ENCODE measurements at places on chromosomes 12 and 14. TPM values are rescaled to one million over a fixed set of nuclear protein-coding genes. Genes with fewer than 3 reads are reported as not detected.

- H3K27me3 ChIP-seq = no peaks in the 10 kb centered on the region
- no peak for DNase-seq
- H3K4me1 ChIP-seq = no peaks in the 10 kb centered on the region
- H3K27ac ChIP-seq = no peak overlapping the region
- H3K4me3 ChIP-seq = no peak overlapping the region
- no peaks in the 10 kb centered on the region for H3K36me3 ChIP-seq
Measured at GRCh38 chr12:102509123-102509626, 28.8 kb upstream of the IGF1 start.

GRCh38 chr14:74510959-74511409, 17.4 kb downstream of the ISCA2 start:
- H3K27ac ChIP-seq = peak overlapping the region; percentile 69
- H3K27me3 ChIP-seq = no peaks in the 10 kb centered on the region
- H3K36me3 ChIP-seq = no peaks in the 10 kb centered on the region
- DNase-seq = peak; percentile 56

Gene SDR9C7
- 0.42 TPM for total RNA-seq

DNA sequence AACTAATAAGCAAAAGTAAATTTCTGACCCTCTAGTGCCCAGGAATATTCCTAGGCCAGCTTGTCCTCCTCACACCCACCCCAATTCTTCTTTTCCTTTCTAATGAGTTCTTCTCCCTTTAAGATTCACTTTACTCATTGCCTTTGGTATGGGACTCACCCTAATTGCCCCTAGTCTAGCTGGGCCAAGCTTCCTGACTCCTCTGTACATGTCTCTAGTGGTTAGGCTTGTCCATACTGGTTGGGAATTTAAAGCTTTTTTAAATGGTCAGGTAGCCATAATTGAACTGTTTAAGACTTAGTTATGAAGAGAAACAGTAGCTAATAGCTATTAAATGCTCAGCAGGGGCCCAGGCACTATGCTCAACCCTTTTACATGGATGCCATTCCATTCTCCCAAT, 248.2 kb downstream of the C12orf42 start:
- no peak overlapping the region for H3K27ac ChIP-seq
- no peaks in the 10 kb centered on the region for H3K36me3 ChIP-seq
- no peak for DNase-seq
- no peaks in the 10 kb centered on the region for H3K4me1 ChIP-seq
- H3K4me3 ChIP-seq = no peak overlapping the region
- H3K27me3 ChIP-seq = no peaks in the 10 kb centered on the region

Gene KLHDC1
- 0.44 TPM for total RNA-seq

Gene KCNA1
- not detected for total RNA-seq

GRCh38 chr14:64465191-64465822, at the start of gene AKAP5:
TSS of gene AKAP5 (plus strand) at chr14:64465499. CDS start at chr14:64468395, 2,896 bp downstream.
- peak within 1 kb of the TSS; percentile 82 for H3K4me3 ChIP-seq
- no peak within 1 kb of the TSS for H3K27ac ChIP-seq
- no peaks in the 10 kb centered on the region for H3K36me3 ChIP-seq
- no peaks in the 10 kb centered on the region for H3K4me1 ChIP-seq
- DNase-seq = peak; percentile 95

GRCh38 chr12:45663455-45663854, 66.1 kb upstream of the ARID2 start:
- no peak overlapping the region for H3K27ac ChIP-seq
- H3K4me1 ChIP-seq = peaks cover 15% of the 10 kb centered on the region
- no peaks in the 10 kb centered on the region for H3K36me3 ChIP-seq
- peak overlapping the region; percentile 13 for H3K4me3 ChIP-seq
- no peak for DNase-seq

- no peaks in the 10 kb centered on the region for H3K4me1 ChIP-seq
- no peaks in the 10 kb centered on the region for H3K36me3 ChIP-seq
- no peak overlapping the region for H3K27ac ChIP-seq
- H3K27me3 ChIP-seq = no peaks in the 10 kb centered on the region
Measured at GRCh38 chr12:92356425-92356824, 210.8 kb upstream of the BTG1 start.

GRCh38 chr14:60679566-60680258, 30.4 kb upstream of the SIX1 start:
- H3K27me3 ChIP-seq = no peaks in the 10 kb centered on the region
- H3K4me1 ChIP-seq = no peaks in the 10 kb centered on the region
- DNase-seq = no peak
- peak overlapping the region; percentile 16 for H3K27ac ChIP-seq
- H3K36me3 ChIP-seq = no peaks in the 10 kb centered on the region

Gene KRT81
- not detected for total RNA-seq

Gene NRL
- 1.9 TPM for total RNA-seq

DNA sequence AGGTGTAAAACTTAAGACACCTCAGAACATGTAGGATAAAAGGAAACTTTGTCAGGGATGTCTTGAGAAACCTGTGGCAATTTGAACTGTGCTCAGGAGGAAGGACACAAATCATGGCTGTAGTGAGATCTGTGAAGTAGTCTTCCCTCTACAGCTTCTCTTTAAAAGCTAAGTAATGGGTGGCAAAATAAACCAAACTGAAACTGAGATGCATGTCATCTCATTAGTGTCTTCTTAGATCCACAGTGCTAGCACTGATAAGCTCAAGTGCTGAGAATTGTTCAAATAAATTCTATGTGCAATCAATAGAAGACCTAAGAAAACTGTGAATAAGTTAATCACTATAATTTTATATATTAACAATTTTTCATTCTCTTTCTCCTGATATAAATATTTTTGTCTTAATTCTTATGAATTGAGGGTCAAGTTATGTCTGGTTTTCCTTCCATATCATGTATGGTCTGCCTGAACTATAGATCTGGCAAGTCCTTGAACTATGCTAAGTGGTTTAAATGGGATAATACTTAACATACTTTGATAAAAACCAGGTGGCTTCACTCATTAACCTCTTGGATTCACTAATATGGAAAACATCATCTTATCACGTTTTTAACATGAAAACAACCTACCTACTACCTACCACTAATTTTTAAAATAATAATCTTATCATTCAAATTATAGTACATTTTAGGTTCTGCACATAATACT, 27.2 kb downstream of the SYT1 start:
- H3K4me3 ChIP-seq = no peak overlapping the region
- H3K27ac ChIP-seq = no peak overlapping the region
- no peaks in the 10 kb centered on the region for H3K27me3 ChIP-seq

Gene MVK
- 22.6 TPM for total RNA-seq

DNA sequence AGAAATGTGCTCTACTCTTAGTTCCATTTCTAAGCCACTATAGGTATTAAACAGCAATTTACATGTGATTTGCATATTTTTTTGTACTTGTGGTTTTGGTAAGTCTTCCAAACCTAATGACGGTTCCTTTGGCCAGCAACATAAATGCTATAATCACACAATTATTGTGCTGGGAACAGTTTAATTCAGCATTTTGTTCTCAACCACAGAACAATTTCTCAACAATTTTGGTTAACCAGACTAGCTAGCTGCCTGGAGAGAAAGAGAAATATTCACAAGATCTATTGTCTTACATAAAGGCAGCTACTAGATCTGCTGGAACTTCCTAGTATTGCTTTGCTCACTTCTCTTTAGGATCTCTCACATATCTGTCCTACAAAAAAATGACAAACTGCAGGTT, 265.3 kb downstream of the SOX5 start:
- no peak overlapping the region for H3K27ac ChIP-seq
- H3K4me3 ChIP-seq = no peak overlapping the region
- H3K36me3 ChIP-seq = no peaks in the 10 kb centered on the region
- no peaks in the 10 kb centered on the region for H3K27me3 ChIP-seq
- peaks cover 6% of the 10 kb centered on the region for H3K4me1 ChIP-seq
- DNase-seq = no peak

Gene CIDEB
- 3.4 TPM for total RNA-seq

- no peaks in the 10 kb centered on the region for H3K36me3 ChIP-seq
- no peaks in the 10 kb centered on the region for H3K27me3 ChIP-seq
- no peak for DNase-seq
- no peaks in the 10 kb centered on the region for H3K4me1 ChIP-seq
Measured at GRCh38 chr14:51969852-51970540, 19.4 kb upstream of the RTRAF start.

DNA sequence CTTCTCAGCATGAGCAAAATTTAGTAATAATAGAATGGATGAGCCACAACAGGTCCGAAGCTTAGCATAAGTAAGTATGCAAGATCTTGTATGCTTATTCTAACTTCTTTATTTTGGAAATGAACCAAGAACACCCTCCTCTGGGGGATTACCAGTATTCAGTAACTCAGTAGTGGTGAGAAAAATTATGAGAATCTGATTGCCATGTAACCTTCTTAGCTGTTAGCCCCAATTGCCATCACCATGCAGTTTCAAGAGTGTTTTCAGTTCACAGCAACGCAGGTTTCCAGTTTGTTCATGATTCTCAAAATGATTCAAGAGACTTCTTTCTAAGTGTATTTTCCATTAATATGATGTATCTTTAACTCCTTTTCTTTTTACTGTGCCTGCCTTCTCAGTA, 1507.6 kb upstream of the SEL1L start:
- no peak overlapping the region for H3K4me3 ChIP-seq
- no peak overlapping the region for H3K27ac ChIP-seq
- DNase-seq = no peak
- H3K4me1 ChIP-seq = no peaks in the 10 kb centered on the region
- H3K27me3 ChIP-seq = no peaks in the 10 kb centered on the region

DNA sequence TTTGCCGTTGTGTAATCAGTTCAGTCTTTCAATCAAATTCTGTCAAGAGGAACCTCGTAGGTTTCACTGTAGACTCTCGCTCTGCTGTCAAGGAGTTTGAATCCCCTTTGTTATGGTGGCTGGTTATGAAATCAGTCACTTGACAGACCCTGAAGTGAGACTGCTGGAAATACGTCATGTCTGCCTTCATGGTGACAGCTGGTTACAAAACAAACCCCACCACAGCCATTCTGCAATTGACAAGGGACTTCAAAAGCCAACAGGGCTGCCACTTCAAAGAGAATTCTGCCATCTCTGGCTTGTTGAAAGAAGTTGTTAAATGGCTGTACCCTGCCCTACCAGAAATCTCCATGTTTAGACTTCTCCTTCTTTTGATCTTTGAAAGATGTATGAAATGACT, 286.9 kb downstream of the ERC1 start:
- peaks cover 3% of the 10 kb centered on the region for H3K36me3 ChIP-seq
- H3K4me3 ChIP-seq = no peak overlapping the region
- H3K4me1 ChIP-seq = no peaks in the 10 kb centered on the region
- no peaks in the 10 kb centered on the region for H3K27me3 ChIP-seq
- DNase-seq = no peak

DNA sequence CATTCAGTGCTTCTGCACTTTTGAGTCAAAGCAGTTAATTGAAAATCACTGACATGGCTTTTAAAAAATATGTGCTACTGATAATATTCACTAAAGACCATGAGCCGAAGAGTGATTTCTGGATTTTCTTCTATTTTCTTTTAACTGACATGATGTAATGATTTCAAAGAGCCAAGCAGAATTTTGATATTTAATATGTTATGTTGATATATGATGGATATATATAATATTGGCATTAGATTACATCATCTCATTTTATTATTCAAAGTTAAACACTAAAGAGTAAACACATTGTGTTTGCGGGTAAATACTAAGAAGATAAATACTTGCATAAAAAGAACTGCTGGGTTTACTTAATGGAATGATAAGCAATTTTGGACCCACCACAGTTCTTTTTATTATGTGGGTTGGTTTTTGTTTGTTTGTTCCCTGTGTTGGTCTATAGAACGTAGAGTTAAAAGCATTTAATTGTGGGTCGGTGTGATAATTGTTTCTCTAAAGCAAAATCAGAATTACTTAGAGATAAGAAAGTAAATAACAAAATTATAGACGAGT, 692 bp downstream of the SPIC start:
- no peaks in the 10 kb centered on the region for H3K27me3 ChIP-seq
- H3K4me3 ChIP-seq = no peak overlapping the region
- no peak for DNase-seq

Gene OR6C2
- total RNA-seq = not detected

Gene TSPAN19
- total RNA-seq = not detected

- H3K27ac ChIP-seq = no peak overlapping the region
- no peaks in the 10 kb centered on the region for H3K27me3 ChIP-seq
- no peak overlapping the region for H3K4me3 ChIP-seq
Measured at GRCh38 chr14:87529081-87529480, 463.9 kb downstream of the GALC start.

DNA sequence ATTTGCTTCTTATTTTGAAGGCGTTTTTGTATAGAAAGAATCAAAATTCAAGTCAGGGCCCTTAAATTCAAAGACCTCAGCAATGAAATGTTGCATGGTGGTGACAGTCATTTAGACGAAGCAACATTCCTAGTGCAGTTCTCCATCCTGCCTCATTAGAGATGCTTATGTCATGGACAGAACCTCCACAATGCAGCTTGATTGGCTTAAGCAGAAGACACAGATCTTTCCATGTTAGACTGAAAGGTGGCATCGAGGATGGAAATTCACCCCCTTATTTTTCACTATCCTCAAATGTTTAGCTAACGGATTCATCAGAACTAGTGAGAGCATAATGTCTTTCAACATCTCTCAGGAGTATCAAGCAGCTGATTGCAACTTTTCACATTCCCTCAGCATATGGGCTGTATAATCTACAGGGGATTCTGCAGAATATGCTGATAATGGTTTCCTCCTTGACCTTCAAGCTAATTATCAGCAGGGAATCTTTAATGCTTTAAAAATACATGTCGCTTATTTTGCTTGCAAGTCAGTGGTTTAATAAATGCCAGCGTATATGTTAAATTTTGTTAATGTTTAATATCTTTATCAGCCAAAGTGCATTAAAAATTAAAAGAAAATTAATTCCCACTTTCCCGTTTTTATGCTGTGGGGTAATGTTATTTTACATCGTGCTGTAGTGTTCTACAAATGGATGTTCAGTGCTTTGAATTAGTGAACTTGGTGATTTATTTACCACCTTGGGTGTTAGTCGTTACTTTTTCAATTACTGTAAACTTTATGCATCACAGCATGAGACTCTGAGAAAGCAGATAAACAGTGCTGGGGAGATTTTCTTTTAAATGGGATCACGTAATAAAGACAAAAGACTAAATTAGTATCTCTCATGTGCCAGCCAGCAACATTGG, 12.8 kb upstream of the NRDE2 start:
- no peak overlapping the region for H3K4me3 ChIP-seq
- H3K27ac ChIP-seq = no peak overlapping the region
- no peaks in the 10 kb centered on the region for H3K4me1 ChIP-seq
- H3K36me3 ChIP-seq = no peaks in the 10 kb centered on the region
- no peaks in the 10 kb centered on the region for H3K27me3 ChIP-seq

Gene PPFIA2
- total RNA-seq = 1.2 TPM

Gene NAV3
- total RNA-seq = 0.86 TPM

Gene FAM222A
- 21.6 TPM for total RNA-seq

GRCh38 chr12:131066886-131067490, 113.3 kb downstream of the ADGRD1 start:
- no peaks in the 10 kb centered on the region for H3K4me1 ChIP-seq
- no peaks in the 10 kb centered on the region for H3K27me3 ChIP-seq
- DNase-seq = peak; percentile 40
- H3K36me3 ChIP-seq = no peaks in the 10 kb centered on the region
- H3K4me3 ChIP-seq = no peak overlapping the region

Gene CRADD
- 9.1 TPM for total RNA-seq

Gene IL31
- total RNA-seq = not detected

- peaks cover 6% of the 10 kb centered on the region for H3K4me1 ChIP-seq
- DNase-seq = no peak
Measured at GRCh38 chr12:92134638-92135274, 10.9 kb downstream of the BTG1 start.

- peaks cover 3% of the 10 kb centered on the region for H3K4me1 ChIP-seq
- H3K36me3 ChIP-seq = peaks cover 37% of the 10 kb centered on the region
- H3K27me3 ChIP-seq = no peaks in the 10 kb centered on the region
- H3K27ac ChIP-seq = no peak overlapping the region
Measured at GRCh38 chr12:32567296-32567674, 111.8 kb upstream of the DNM1L start.

- peaks cover 8% of the 10 kb centered on the region for H3K4me1 ChIP-seq
- H3K36me3 ChIP-seq = no peaks in the 10 kb centered on the region
- no peaks in the 10 kb centered on the region for H3K27me3 ChIP-seq
- H3K4me3 ChIP-seq = no peak overlapping the region
Measured at GRCh38 chr12:58541300-58541690, 379.0 kb downstream of the LRIG3 start.
